CD8-positive, alpha-beta T cell (primary cell): ENCODE measurements at places on chromosomes 6 and 20. TPM values are rescaled to one million over a fixed set of nuclear protein-coding genes. Genes with fewer than 3 reads are reported as not detected.
A peak's percentile ranks its signal among the peaks of the same experiment; 100 is the strongest.

TP53INP2 gene
- 103 TPM for total RNA-seq

COL11A2 gene
- total RNA-seq = 1.9 TPM

KHDC1L gene
- not detected for total RNA-seq

NR2E1 gene
- total RNA-seq = not detected

SLC17A3 gene
- 0.22 TPM for total RNA-seq

PSORS1C1 gene
- not detected for total RNA-seq

EDN3 gene
- 0.14 TPM for total RNA-seq

BPHL gene
- total RNA-seq = 5.5 TPM

GHRH gene
- total RNA-seq = not detected

GSTA2 gene
- not detected for total RNA-seq

DNA sequence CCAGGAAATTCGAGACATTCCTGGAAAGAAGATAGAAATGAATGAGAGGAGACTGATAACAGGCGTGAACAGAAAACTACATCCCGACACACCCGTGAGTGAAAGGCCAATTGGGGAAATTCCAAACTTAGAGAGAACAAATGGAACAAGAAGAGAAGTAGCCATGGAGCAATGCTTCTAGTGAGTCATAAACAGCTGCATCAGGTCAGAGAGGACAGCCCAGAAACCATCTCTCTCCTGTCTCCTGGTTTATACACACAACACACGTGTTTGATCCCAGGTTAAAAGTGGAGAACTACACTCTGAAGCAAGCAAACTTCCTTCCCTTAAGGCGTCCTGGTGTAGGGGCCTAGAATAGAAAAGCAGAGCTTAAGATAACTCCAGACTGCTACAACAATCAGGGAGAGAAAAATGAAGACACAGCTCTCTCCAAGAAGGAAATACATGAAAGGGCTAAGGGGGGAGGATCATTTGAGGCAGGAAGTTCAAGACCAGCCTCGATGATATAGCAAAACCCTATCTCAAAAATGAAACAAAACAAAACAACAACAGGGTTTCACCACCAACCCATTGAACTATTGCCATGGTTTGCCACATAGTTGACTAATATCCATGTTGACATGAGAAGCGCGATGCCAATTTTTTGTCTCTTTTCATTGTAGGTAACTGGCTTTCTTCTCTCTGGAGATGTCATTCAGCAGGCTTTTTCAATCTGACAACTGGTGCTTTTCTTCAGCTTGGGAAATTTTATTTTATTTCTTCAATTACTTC is 26.9 kb downstream of the NRN1 start:
- DNase-seq = no peak

DNA sequence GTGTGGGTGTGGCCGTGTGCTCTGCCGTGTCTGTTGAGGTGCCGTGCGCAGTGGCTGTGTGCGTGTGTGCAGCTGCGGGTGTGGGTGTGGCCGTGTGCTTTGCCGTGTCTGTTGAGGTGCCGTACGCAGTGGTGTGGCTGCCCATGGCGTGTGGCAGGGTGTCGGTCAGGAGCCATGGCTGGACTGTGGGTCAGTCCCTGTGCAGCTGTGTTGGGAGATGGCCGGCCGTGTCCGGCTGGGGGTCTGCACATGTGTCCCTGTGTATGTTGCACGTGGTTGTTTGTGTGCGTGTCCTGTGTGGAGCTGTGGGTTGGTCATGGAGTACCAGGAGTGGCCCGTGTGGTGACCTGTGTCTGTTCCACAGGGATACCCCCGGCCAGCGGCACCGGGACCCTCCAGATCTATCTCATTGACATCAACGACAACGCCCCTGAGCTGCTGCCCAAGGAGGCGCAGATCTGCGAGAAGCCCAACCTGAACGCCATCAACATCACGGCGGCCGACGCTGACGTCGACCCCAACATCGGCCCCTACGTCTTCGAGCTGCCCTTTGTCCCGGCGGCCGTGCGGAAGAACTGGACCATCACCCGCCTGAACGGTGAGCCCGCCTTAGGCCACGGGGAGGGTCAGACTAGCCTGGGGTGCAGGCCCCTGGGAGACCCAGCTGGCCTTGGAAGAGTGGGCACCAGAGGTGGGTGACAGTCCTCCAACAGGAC is 137.7 kb downstream of the TAF4 start:
- DNase-seq = no peak

DNA sequence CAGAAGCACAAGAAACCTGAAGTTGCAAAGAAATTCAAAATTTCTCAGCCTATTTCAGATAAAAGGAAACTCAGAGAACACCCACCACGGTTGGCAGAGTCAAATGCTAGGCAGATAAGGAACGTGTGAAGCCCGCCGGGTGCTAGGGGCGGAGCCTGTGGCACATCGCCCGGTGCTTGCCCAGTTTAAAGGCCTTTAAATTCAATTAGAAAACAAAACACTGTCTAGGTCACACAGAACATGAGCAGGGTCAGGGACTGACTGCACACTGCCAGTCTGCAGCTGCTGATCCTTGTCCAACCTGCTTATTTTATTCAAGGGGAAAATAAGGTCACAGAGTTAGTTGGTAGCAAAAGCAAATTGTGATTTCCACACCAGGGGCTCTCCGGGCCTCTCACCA is 75.8 kb downstream of the PSMG4 start:
- no peak for DNase-seq

GRCh38 chr6:19465760-19466159 is 371.4 kb upstream of the ID4 start:
- no peak for DNase-seq

- DNase-seq = no peak
These were observed 192.4 kb upstream of the HSF2 start for GRCh38 chr6:122207061-122207460.

DNA sequence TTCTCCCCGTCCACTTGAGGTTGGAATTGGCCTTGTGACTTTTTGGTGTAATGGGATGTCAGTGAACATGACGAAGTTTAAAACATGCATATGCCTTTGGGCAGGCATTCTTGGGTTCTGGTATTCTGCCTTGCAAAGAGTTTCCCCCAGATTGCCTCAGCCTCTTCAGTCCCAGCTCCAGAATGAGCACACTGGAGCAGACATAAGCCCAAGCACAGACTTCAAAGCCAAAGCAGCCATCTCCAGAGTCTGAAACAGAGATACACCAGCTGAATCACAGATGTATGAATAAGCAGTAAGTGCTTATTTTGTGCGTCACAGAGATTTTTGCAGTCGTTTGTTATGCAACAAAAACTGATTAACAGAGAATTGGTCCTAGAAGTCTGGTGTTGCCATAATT is 546.0 kb downstream of the FRK start:
- no peak for DNase-seq

DNA sequence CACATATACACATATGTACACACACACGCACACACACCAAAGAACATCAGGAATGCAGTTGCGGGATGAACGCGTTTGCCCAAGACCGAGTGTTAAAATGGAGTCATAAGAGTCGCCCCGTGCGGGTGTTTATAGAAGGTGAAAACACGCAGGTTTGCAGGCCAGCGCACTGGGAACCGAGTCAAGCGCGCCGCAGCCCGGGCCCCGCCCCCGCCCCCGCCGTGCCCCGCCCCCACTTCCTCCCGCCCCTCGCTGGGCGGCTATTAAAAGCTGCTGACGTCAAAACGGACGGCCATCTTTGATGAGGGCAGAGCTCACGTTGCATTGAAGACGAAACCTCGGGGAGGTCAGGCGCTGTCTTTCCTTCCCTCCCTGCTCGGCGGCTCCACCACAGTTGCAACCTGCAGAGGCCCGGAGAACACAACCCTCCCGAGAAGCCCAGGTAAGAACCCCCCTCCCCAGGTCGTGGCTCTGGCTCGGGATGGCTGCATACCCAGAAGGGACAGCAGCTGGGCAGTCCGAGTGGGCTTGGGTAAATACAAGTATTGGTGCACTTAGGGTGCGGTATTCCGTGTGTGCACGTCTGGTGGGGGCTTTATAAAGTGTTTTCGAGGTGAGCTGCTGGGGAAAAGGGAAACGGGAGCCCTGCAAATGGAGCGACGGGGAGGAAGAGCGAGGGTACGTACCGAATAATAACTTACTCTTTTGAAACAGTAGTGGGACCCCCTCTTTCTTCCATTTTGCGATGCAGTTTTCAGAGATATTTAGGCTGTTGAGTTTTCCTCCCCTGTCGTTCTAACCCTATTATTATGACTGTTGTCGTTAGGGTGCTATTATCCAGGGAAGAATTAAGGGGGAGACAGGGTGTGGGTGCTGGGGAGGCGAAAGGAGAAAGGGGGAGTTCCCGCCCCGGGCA is at the start of gene SNAP25:
Gene SNAP25, plus strand, starts transcription at position 295 of the 916 bp plus-strand sequence. CDS start 56,662 bp downstream, outside the sequence.
- no peak for DNase-seq

DNA sequence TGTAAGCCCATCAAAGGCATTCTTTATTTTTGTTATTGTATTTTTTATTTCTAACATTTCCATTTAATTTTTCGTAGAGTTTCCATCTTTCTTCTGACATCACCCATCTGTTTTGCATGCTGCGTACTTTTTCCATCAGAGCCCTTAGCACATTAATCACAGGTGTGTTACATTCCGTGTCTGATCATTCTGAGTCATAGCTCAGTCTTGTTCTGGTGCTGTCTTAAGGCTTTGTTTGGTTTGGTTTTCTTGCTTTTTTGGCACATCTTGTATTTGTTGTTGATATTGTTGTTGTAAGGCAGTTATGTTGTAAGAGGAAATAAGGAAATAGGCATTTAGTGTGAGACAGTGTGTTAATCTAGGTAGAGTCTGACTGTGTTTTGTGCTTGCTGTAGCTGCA is 214.6 kb upstream of the CDH4 start:
- no peak for DNase-seq

- no peak for DNase-seq
These were observed 558.9 kb downstream of the PKHD1 start for GRCh38 chr6:51528556-51528955.

GRCh38 chr20:38246357-38247165 is 14.0 kb downstream of the KIAA1755 start:
- no peak for DNase-seq

- no peak for DNase-seq
These were observed 290.0 kb upstream of the JAG1 start for GRCh38 chr20:10963717-10964266.

DNA sequence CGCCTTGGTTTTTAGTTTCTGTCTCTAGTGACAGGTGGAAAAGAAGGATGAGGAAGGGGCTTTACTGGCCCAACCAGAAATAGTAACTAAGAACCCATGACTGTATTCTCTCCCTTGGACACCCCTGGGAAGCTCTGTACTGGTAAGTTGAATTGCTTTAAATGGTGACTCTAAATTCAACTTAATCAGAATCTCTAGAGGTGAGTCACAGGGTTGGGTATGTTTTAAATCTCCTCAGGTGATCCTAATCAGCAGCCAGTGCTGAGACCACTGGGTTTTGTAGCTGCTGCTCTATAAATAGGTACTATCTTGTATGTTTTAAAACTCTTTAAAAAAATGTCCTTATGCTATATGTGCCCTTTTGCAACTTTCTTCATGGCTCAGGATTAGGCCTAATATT is 314.0 kb upstream of the ECI2 start:
- DNase-seq = no peak

DNA sequence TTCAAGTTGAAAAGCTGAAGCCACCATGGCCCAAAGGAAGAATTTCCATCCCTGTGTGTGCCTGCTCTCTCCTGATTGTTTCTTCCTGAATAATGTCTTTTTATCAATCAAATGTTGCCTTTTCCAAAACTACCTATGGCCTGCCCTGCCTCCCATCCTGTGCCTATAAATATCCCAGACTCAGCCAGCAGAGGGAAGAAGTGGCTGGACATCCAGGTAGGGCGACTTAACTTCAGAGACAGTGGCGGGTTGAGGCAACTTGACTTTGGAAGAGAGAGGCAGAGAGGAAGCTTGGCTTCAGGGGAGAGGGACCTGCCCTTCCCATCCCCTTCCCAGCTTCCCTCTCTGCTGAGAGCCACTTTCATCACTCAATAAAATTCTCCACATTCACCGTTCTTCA is 133.0 kb downstream of the LCA5 start:
- DNase-seq = no peak

GRCh38 chr20:15395457-15395856 is 1058.0 kb upstream of the FLRT3 start:
- DNase-seq = no peak

DNA sequence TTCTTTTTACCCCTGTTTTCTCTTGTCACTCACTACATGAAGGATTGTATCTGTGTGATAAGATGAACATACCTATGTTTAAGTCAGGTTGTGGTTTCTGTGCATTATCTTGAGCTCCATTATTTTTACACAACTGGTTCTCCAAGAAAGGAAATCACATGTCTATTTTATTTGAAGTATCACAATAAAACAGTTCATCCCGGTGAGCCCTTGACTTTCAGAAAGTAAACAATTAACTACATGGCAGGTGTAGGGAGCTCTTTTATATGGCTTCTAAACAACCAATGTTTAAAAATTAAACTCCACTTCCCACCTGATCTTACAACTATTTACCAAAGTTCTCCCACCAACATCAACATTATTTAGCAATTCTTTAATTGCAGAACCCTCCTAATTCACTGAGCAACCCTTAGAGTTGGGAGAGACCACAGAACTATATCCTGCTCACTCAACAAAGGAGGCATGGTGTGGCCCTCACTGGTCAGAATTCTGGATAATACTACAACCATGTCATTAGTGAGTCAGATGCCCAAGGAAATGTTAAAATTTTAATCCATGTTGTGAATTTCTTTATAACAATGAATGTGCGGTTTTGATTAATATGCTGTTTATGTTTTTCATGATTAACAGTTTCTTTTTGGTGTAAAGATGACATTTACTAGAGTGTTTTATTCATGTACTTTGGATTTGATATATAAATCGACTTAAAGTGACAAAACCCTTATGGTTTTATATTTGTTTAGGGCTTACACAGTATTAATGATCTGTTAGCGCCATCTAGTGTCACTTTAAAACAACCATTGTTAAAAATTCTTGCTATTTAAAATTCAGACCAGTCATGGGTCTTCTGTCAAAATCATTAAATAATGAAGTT is 50.0 kb upstream of the SCGN start:
- DNase-seq = peak; percentile 59

- no peak for DNase-seq
These were observed 384.6 kb downstream of the PKHD1 start for GRCh38 chr6:51702851-51703250.

DNA sequence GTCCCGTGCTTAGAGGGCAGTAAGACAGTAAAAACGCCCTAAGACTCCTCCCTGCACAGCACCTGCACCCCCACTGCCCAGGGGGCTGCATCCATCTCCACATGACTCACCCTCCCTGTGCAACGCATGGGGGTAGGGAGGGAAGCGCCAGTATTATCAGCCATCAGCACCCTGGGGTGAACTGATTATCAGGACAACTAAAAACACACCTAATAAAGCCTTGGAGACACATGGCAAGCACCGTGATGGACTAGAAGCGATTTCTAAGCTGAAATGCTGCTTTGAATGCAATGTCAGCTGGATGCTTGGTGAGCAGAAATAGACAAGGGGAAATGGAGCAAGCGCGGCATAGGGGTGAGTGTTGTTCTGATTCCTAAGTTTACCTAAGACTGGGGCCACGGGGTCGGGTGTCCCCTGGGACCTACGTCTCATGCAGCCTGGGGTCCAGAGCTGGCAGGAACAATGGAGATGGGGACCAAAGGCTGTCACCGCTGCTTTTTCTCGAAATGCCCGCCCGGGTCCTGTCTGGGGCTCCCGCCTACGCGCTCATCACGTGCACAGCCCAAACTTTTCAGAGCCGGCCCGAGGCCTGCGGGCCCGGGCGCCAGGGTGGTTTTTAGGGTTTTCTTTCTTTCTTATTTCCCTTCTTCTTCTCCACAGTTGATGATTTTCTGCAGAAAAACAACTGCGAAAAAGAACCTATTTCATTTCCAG is 702 bp upstream of the TNFAIP3 start:
- DNase-seq = peak; percentile 45
